ENCODE measurements at places on chromosomes 4 and X. TPM values are rescaled to one million over a fixed set of nuclear protein-coding genes. Genes with fewer than 3 reads are reported as not detected.

GRCh38 chrX:14274691-14275090 lies 245.0 kb upstream of the GEMIN8 start:
- no peak for DNase-seq

The STK32B gene
- total RNA-seq = not detected

The GAGE12J gene
- total RNA-seq = not detected

The GAB3 gene
- total RNA-seq = 7.1 TPM
